Stimulated activated CD8-positive, alpha-beta memory T cell treated with anti-CD3 and anti-CD28 coated beads, Interleukin-7, amount 100 ng/mL, for 24 hours (primary cell): ENCODE measurements at places on chromosomes 12 and 14.

DNA sequence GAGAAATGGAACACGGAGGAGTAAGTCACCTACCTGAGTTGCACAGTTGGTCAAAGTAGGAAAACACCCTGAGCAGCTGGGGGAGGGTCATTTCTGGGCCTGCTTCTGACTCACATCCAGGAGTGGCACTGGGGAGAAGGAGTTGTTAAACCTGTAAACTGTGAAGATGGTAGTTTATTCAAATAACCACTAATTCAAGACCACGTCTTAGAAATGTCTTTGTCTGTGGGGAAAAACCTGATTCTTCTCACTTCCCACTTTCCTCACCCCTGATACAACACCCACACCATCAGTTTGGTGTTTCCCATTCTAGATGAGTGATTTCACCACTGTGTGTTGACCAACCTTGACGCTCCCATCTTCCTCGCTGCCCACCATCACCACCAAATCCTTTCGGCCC, 207.1 kb downstream of the ANO4 start:
- no peak for DNase-seq

DNA sequence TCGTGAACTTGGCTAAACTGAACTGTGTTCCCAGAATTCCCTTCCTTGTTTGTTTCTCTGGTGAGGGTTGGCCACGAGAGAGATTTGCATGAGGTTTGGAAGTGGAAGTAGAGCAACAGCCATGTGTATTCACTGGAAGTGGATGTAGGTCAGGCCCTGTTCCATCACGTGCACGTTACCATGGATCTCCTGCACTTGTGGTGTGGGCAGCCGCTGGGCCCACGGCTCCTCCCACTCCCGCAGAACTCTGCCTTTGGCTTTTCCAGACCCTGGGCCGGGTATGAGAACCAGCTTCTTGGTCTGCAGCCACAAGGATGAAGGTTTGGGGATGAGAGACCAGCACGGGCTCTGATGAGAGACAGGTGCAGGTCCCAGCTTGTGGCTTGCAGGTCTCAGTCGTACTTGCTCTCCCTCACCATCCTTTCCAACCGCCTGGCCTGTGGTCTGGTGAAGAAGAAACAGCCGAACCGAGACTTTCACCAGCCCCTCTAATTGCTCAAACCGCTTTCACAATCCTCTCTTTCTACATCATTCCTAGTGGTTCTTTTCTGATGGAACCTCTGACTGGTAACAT, 94.9 kb downstream of the DUSP16 start:
- DNase-seq, result no peak

DNA sequence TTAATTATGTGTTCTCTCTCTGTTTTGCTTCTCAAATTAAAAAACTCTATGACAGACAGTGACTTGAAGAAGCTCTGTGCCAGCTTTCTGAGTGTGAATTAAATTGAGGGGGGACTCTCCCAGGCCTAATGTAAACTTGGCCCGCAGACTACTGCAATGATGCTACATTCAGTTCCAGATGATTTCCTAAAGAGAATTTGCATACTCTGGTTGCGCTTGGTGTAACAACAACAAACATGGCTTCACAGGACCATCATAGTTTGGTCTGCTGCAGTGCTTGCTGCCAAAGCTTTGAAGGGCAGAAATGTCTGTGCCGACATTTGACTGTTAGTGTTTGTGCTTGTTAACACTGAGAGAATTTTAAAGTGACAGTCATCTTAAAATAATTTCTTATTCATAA, 25.0 kb downstream of the CFAP54 start:
- no peak for DNase-seq

- no peak for DNase-seq
These were observed 54.1 kb upstream of the NUAK1 start for GRCh38 chr12:106192659-106193393.

GRCh38 chr14:103533137-103533998, 4.4 kb downstream of the TRMT61A start:
- DNase-seq, result no peak

DNA sequence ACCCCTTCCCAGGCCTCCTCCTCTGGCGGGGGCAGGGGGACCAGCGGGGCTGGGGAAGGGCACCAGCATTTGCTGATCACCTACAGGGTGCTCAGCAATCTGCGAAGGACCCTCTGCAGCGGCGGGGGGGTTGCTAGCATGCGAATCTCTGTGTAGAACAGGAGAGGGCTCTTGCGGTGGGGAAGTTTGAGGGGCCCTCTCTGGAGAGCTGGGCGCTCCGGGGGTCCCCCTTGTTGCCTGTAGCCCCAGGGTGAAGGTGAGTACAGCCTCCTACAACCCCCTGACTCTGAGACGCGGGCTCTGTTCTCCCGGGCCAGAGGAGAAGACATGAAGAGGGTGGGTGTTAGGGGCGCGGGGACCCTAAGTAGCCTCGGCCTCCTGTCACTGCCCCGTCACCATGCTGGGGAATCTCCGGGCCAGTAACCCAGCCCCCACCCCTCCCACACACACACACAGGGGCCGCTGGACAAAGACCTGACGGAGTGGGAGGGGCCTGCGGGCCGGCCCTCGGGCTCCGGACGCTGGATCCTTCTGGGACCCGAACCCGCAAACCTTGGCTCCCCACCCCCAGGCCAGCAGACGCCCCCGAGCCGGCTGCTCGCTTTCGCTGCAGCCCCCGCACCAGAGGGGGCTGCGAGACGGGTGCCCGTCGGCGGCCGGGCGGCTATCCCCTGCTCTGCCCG, 734 bp downstream of the FIGNL2 start:
- DNase-seq, result no peak

DNA sequence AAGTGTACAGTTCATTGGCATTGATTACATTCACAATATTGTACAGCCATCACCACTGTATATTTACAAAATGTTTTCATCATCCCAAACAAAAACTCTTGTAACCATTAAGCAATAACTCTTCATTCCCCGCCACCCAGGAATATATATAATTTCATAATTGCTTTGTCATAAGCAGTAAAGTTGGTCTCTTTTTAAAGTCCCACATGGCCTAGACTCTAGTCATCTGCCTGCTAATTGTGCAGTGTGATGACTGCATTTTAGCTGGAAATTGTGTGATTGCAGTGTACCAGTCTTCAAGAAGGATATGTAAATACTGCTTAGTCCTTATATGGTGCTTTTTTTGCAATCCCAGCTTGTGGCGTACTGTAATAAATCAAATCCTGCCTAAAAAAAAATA, 75.1 kb upstream of the ATP2A2 start:
- DNase-seq, result no peak

- DNase-seq, result no peak
These were observed 432.6 kb downstream of the ETNK1 start for GRCh38 chr12:23057571-23057970.

DNA sequence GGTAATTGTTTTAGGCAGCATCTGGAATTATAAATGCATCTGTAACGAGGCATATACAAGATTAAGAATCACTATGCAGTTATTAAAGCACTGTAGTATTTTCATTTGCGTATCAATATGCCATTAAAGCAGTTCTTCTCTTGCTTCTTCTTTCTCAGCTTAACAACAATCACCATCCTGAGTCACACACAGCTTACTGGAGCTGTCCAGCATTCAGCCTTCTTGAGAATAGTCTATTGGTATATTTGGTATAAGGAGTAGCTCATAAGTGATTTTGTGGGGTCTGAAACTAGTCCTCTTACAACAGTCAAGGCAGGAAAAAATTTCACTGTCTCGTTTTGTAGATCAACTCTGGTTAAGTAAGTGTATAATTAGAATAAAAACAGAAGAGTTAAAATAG, 523.0 kb upstream of the FOXG1 start:
- no peak for DNase-seq

DNA sequence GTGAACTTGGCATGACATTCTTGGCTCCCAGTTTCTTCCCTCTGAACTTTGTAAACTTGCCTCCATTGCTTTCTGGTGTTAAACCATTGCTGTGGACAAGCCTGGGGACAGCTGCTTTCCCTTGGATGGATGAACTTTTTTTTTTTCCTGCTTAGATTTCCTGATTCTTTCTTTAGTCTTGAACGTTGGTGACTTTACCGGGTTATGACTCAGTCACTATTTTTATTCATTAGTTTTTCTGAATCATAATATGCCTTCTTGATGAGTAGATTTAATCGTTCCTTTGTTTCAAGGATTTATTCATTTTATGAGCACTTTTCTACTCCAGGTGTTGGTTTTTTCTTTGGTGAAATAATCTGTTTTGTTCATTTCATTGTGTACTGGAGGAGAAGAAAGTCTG, 155.0 kb upstream of the RTL1 start:
- DNase-seq, result no peak

DNA sequence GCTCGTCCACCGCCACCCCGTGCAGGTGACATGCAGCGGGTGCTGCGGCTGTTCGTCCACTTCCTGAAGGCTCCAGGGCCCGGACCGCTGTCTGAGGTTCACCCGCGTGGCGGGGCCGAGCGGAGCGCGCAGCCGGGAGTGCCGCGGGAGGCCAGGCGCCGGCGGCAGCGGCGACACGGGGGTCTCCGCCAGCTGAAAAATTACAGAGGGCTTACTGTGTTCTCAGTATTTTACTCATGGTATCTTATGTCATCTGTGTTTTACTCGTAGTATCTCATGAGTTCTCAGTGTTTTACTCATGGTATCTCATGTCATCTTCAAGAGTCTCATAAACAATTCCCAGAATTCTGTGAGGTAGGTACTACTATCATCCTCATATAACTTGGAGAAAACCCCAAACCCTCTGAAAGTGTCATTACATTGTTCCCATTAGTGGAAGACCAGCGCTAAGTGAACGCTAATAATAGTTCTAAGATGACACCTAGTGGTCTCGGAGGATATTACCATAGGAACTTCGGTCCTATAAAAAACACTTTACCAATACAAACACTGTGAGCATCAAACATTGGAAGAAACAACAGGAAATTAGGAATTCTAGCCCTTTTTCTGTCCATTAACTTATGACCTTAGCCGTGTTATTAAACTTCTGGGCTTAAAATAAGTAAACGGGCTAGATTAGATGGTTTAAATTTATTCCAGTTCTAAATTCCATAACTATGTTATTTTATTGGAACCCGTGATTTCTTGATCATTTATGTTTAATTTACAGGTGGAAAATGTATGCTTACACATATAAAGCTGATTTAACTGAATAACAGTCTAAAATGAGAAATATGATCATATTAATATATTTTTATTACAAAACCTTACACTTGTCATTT, 32.4 kb downstream of the AK7 start:
- no peak for DNase-seq

GRCh38 chr12:12528361-12529270, 34.0 kb downstream of the DUSP16 start:
- no peak for DNase-seq

GRCh38 chr14:95348395-95349080, 28.8 kb upstream of the CLMN start:
- DNase-seq, result no peak

DNA sequence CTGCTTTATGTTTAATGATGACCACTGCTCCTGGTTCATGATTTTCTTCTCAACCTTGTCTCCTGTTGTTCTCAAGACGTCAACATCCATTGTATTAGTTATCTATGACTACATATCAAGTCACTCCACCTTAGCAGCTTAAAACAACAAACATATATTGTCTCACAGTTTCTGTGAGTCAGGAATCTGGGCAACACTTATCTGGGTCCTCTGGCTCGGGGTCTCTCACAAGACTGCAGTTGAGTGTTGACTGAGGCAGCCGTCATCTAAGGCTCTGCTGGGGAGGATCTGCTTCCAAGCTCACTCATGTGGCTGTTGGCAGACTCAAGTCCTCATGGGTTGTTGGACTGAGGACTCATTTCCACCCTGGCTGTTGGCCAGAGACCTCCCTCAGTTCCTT, 27.3 kb upstream of the FRS2 start:
- no peak for DNase-seq

- no peak for DNase-seq
These were observed 74.8 kb downstream of the LGMN start for GRCh38 chr14:92673601-92674150.

- no peak for DNase-seq
These were observed 1088.4 kb downstream of the BCL11B start for GRCh38 chr14:98183556-98183955.

DNA sequence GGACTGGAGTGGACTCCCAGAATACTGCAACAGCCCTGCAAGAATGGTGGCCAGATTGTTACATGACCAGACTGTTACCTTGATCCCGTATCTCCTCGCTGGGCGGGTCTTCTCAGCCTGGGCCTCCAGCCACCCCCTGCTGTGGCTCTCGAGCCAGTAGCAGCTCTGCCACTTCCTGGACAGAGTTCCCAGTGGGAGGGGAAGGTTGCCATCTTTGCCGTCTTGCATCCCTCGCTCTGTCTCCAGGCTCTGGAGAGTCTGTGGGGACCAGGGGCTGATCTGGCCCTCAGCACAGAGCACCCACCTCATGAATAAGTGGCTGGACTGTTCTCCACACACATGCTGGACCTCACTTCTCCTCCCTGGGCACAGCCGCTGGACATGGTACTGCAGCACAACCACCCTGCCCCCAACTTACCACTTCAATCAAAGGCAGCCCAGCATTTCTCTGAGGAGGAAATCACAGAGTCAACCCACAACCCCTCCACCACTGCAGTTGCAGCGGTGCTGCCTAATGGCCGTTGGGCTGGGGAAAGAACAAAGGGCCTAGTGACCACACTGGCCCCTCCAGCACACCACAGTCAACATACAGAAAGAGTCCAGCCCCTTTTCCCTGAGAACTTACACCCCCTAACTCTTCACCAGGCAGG, 6.9 kb upstream of the KLRF1 start:
- DNase-seq, result no peak

DNA sequence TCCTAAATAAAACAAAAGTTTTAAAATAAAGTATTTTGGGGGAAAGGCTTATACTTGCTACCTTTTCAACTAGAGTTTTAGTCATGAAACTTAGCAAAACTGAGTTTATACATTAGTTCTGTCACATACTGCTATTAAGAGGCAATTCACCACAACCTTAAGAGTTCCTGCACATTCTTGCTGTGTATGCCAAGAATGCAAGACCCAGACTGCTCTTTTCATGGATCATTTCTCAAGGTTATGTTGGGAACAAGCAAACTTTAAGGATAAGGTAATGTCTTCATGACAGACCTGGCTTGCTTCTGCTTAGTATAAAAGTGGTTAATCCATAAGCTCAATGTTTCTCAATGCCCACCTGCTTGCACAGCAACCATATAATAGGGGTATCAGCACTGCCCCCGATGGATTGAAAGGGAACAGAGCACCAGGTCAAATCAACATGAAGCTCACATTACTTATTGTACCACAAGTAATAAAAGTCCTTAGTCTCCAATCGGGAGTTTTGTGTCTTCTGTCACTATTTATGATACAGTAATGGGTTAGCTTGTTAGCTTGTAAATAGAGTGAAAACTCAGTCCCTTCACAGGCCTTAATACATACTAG, 67.6 kb downstream of the KIF21A start:
- no peak for DNase-seq

GRCh38 chr12:25107920-25108319, 87.0 kb downstream of the DNAI7 start:
- DNase-seq, result no peak

- DNase-seq, result no peak
These were observed 182.4 kb downstream of the DICER1 start for GRCh38 chr14:94974893-94975292.

GRCh38 chr12:124658806-124659402, 91.5 kb upstream of the NCOR2 start:
- no peak for DNase-seq
